ENCODE measurements at places on chromosomes 4 and X. TPM values are rescaled to one million over a fixed set of nuclear protein-coding genes. Genes with fewer than 3 reads are reported as not detected.

Gene GRIPAP1
- 9.7 TPM for total RNA-seq

GRCh38 chrX:16826207-16826606 lies 39.9 kb downstream of the TXLNG start:
- DNase-seq = peak; percentile 18

GRCh38 chrX:40410859-40411258 lies 169.9 kb upstream of the ATP6AP2 start:
- DNase-seq = no peak

Gene VCX
- total RNA-seq = 3.8 TPM

Data from Daoy (cell line).